ENCODE measurements at places on chromosomes 3 and 15.
A peak's percentile ranks its signal among the peaks of the same experiment; 100 is the strongest.

- DNase-seq: no peak
These were observed 256.3 kb upstream of the TMCO5A start for GRCh38 chr15:37678124-37678523.

- DNase-seq: no peak
These were observed 67.4 kb upstream of the OSBPL11 start for GRCh38 chr3:125662675-125663074.

DNA sequence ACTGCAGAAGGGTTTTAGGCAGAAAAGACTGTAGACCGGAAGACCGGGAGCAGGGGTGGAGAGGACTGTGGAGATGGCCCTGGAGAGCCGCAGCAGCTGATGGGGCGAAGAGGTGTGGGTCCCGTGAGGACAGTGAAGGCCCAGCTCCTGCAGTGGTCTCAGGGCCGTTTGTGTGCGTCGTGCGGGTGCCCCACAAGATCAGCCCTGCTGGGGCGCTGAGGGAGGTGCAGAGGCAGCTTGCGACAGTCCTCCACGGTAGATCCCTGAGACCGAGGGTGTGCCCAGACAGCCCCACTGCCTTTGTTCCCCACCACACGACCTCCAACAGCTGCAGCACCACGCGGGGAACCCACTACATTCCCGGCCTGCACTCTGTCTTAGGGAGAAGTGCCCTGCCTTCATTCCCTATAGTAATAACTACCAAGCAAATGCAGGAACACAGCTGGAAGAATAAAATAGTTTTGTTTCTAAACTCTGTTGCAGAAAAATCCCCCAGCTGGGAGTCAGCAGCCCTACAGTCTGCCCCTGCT, 19.0 kb upstream of the CRABP1 start:
- DNase-seq: no peak

DNA sequence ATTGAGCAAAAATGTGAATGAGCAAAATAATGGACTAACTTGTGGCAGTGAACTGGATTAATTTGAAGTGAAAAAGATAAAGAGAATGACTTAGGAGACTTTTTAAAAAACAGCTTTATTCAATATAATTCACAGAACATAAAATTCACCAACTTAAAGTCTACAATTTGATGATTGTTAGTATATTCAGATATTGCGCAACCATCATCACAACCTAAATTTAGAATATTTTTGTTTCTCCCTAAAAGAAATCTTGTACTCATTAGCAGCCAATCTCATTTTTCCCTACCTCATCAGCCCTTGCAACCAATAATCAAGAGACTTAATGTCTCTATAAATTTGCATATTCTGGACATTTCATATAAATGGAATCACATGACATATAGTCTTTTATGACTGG, 496.5 kb downstream of the IGSF11 start:
- DNase-seq: no peak

DNA sequence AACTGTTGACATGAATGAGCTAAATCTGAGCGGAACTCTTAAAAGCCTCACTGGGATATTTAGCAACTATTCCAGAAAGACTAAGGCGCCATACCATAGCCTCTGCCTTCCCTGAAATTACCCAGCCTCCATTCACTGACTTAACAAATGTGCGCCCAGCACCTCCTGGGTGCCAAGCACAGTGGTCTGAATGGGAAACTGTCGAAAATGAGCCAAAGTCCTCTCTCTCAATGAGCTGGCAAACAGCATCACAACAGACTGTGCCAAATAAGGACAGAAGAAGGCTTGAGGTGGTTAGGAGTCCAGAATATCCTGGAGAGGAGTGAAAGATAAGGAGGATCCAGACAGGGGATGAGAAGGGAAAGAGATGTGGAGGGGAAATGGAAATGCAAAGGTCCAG, 332.4 kb downstream of the MAGI1 start:
- no peak for DNase-seq

GRCh38 chr15:69762373-69763148, 309.9 kb downstream of the RPLP1 start:
- DNase-seq: no peak

DNA sequence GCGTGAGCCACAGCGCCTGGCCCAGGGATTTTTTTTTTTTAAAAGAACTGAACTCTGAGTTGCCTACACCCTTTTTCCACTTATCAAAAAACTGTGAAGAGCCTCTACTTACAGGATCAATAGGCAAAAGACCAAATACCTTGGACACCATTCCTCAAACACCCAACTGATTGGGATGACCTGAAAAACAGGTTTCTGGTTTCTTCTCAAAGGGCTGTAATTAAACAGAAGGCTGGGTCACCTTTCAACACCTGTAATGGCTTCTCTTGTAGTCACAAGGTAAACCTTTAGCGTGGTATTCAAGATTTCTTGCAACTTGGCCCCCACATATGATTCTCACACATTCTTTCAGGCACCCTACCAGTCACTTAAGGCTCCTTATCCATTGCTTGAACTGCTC, 38.4 kb upstream of the PLXND1 start:
- no peak for DNase-seq

DNA sequence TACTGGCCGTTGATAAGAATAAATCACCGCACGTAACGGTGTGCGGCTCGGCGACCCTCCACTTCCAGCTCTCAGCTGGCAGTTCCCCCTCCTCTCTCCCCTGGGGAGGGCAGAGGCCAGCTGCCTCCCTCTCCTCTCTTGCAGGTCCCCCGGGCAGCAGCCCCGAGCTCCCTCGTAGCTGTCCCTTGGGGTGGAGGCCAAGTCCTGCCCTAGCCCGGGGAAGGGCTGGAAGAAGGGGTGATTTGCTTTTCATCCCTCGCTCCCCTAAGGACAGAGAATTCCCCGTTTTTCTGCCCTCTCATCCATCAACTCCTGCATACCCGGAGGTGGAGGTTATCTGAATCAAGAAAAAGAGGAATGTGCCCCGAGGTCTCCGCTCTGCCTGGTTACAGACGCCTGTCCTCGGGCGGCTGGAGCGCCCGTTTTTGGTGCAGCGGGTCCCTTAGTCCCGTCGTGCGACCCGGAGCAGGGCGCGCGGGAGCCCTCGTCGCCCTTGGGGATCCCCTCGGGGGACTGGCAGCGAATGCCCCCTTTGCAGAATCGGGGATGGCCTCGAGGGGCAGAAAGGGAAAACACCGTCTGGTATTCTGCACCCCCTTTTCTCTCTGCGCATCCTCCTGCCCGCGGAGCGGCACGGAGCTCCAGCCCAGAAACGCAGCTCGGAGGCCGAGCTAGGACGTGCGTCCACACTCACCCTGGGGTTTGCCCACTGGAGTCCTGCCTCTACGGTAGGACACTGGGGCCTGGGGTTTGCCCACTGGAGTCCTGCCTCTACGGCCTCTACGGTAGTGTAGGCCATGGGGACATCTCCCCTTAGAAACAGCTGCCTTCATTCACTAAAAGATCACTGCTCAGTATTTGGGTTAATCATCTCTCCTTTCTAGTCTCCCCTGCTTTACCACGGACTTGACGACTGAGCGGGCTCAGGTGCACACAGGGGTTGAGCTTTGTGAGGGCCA, 2.2 kb downstream of the PTPRG start:
- DNase-seq: peak; percentile 49

GRCh38 chr15:87713475-87713879, 543.1 kb downstream of the NTRK3 start:
- DNase-seq: no peak

DNA sequence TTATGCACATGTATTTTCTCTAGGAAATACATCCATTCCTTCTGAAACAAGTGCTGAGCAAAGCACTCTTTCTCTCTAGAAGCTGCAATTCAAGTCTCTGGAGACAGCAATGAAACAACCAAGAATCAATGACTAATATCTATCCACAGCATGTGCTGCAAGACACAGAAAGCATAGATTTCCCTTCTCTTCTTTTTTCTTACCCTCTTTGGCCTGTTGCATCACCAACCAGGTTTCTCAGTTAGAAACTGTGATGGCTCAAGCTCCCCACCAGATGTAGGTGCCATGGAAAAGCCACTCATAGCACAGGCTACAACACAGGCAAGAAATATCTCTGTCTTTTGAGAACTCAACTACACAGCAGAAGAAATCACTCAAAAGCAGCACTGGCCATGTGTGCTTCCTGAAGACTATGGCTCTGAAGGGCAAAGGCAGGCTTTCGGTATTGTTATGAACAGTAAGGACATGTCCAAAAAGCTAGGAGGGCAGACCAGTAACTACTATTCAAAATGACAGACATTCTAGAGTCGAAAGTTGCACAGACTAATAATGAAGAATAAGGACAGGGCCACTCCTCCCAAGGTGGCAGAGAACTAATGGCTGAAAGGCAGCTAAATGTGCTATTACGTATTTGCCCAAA, 15.5 kb downstream of the ZDHHC3 start:
- no peak for DNase-seq

GRCh38 chr3:151305775-151306151, 10.9 kb downstream of the GPR87 start:
- DNase-seq: no peak

- DNase-seq: no peak
These were observed 2.3 kb downstream of the FLNB start for GRCh38 chr3:58010562-58010961.

- DNase-seq: no peak
These were observed 172.0 kb downstream of the OPA1 start for GRCh38 chr3:193764959-193765358.

DNA sequence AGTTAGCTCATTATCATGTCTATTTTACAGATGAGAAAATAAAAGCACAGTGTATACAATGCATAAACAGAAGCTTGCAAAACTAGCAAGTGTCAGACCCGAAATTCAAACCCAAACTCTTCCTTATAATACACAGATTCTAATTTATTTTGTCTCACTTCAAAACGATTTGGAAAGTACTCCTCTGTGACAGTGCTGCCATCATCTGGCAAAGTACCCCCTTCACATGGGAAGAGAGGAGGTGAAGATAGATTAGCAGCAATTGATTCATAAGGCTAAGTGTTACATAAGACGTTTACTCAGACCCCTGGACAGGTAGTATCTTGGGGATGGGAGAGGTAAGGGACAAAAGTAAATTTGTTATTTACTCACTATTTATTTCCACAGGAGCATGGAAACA, 744.0 kb upstream of the SGO1 start:
- no peak for DNase-seq

GRCh38 chr3:79491029-79491641, 276.7 kb downstream of the ROBO1 start:
- DNase-seq: no peak

DNA sequence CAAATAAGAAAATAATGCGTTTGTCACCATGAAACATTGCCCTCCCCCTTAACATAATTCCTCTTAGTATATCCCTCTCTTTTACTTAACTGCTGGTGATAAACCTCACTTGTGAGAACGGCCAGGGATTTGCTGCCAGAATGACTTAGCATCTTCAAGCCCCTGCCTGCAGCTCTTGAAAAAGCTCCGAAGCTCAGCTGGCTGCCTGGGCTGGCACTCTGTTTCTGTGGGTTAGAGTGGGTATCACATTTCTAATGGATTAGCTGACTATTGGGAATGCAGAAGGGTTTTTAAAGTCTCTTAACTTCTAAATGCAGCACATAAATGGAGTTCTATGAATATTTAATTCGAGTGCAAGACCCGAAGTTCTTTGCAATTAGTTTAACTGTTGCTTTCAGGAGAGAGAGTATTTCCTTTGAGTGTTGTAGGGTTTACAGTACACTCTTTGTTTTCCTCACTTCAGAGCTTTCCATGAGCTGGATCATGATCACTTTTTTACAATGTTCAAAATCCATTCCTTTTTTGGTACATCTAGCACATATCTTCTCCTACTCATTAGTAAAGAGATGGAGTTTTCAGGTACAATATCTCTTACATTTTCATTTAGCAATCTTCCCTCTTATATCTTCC, 124.7 kb upstream of the RBMS3 start:
- peak; percentile 49 for DNase-seq

Measured in right hindlimb (tissue), 1 donor.